Mammary epithelial cell (primary cell): ENCODE measurements at places on chromosomes 1 and 21.

DNA sequence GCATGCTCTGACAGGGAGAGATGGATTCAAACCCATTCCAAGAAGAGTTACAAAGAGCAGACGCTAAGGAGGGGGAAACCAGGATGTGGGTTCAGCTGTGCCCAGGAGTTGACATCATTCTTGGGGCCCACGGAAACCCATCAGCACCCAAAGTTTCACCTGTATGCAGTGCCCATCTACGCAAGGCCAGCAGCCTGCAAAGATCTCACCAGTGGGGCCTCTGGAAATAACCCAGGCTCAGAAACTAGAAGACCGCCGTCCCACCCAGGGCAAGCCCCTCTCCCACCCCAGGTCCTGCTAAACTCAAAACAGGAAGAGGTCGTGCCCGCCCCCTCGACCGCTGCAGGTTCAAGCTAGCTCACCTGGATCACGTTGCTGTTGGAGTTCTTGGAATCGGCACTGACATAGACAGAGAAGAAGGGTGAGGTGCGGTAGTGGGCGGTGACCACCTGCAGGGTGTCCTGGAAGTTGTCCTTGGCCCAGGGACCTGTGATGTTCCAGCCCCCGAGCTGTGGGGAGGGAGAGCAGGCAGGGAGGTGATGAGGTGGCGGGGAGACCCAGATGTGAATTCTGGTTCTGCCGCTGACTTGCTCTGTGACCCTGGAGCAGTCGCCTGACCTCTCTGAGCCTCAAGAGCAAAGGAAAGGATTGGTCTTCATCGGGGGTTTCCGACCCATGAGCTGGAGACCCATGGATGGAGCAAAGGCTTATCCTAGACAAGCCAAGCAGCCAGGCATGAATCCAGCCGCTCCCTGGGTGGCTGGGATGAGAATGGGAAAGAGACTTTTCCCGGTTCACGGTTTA lies 31.7 kb downstream of the ECE1 start:
- DNase-seq = peak; percentile 29

DNA sequence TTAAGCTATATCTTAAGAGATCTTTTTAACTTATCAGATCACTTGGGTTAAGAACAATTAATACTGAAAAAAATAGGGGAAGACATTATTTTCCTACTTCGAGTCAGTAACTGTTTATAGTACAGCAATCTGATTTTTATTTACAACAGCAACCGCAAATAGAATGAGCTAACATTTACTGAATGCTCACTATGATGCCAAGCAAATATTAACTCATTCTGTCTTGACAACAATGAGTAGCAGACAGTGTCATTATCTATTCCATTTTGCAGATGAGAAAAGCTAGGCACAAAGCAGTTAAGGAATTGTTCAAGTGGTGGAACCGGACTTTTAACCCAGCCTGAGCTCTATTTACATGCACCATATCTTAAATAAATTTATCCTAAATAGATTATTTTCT lies 273.7 kb downstream of the NTNG1 start:
- no peak for DNase-seq

GRCh38 chr21:44609193-44609592 lies 2.7 kb upstream of the KRTAP10-8 start:
- no peak for DNase-seq

- DNase-seq = no peak
These were observed 74.6 kb downstream of the ZNF648 start for GRCh38 chr1:181986907-181987305.

- no peak for DNase-seq
These were observed 227.2 kb downstream of the ATG4C start for GRCh38 chr1:63010913-63011660.

GRCh38 chr1:20698195-20698910 lies 19.5 kb downstream of the KIF17 start:
- peak; percentile 14 for DNase-seq
